ENCODE measurements at places on chromosomes 5 and 9. TPM values are rescaled to one million over a fixed set of nuclear protein-coding genes. Genes with fewer than 3 reads are reported as not detected.
A peak's percentile ranks its signal among the peaks of the same experiment; 100 is the strongest.

GRCh38 chr5:119795768-119796167 lies 166.4 kb downstream of the FAM170A start:
- no peak overlapping the region for H3K27ac ChIP-seq
- no peaks in the 10 kb centered on the region for H3K36me3 ChIP-seq
- DNase-seq = no peak
- no peaks in the 10 kb centered on the region for H3K4me1 ChIP-seq

- no peak overlapping the region for H3K27ac ChIP-seq
- no peak overlapping the region for H3K4me3 ChIP-seq
- no peaks in the 10 kb centered on the region for H3K36me3 ChIP-seq
- DNase-seq = no peak
- peaks cover 14% of the 10 kb centered on the region for H3K4me1 ChIP-seq
- H3K27me3 ChIP-seq = no peaks in the 10 kb centered on the region
These were observed 96.6 kb downstream of the ADRB2 start for GRCh38 chr5:148923023-148923422.

- H3K36me3 ChIP-seq = no peaks in the 10 kb centered on the region
- H3K4me3 ChIP-seq = no peak overlapping the region
- DNase-seq = no peak
- no peak overlapping the region for H3K27ac ChIP-seq
- H3K4me1 ChIP-seq = peaks cover 17% of the 10 kb centered on the region
These were observed 138.5 kb downstream of the DCP2 start for GRCh38 chr5:113115061-113115460.

DNA sequence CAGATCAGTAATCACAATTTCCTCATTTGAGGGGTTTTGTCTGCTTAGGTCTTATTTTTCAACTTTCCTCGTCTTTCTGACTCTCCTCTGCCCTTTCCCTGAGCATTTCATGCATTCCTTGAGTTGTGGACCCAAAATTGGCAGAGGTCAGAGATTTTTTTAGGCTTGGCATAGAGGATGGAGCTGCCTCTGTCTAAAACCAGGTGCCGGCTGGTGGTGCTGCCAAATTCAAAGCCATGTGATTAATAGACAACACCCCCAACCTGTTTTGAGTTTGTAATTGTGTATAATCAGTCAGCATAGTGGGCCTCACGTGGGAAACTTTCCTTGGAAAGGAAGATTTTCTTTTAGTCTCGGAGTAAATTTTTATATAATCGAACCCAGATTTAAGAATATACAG lies 39.6 kb downstream of the TJP2 start:
- no peaks in the 10 kb centered on the region for H3K27me3 ChIP-seq
- no peak overlapping the region for H3K27ac ChIP-seq
- no peak overlapping the region for H3K4me3 ChIP-seq
- H3K4me1 ChIP-seq = peaks cover 11% of the 10 kb centered on the region

DNA sequence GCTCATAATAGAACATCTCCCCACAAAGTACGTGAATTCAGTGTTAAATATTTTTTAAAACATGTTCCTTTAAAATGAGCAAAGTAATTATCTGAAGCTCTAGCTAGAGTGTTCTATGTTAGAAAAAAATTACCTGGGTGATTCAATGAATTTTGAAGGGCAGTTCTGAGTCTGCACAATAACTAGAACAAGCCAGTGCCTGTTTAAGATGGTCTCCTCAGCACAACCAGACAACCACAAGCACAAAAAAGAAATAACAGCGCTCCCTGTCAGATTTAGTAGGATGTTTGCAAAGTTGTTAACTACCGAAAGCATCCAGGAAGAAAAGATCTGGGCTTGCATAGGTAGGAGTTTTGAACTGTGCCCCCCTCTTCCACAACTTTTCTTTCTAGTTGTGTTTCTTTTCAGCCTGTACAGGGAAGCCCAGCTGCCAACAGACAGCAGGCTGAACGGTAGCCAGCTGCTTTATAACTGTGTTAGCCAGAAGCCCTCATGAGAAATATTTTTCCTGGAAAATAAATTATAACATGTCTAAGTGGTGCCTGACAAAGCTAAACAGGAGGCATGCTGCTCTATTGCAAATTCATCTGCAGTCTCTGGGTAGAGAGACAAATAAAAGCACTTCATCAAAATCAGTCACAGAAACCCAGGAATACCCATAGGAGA lies 1026.9 kb downstream of the MAT2B start:
- H3K4me3 ChIP-seq = no peak overlapping the region
- no peaks in the 10 kb centered on the region for H3K4me1 ChIP-seq
- no peaks in the 10 kb centered on the region for H3K36me3 ChIP-seq
- no peak overlapping the region for H3K27ac ChIP-seq
- H3K27me3 ChIP-seq = no peaks in the 10 kb centered on the region

Gene VLDLR
- 20.3 TPM for total RNA-seq

Gene GFI1B
- not detected for total RNA-seq

DNA sequence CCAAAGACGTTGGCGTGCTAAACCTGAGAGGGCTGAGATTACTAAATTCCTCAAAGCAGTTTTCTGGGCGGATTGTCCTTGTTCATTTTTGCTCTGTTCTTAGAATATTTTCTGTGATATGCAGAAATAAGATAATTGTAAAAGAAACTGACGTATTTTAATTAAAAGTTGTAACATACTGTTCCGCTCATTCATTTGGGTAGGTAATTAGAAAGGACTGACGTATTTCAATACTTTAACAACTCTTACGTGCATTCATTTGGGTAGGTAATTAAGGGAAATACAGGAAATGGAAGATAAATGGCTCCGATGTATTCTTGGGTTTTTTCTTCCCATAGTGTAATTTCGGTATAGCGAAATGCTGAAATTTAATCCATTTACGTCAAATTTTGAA lies 1.1 kb downstream of the OSTF1 start:
- H3K27me3 ChIP-seq = no peaks in the 10 kb centered on the region
- H3K36me3 ChIP-seq = no peaks in the 10 kb centered on the region
- no peak for DNase-seq
- peaks cover 17% of the 10 kb centered on the region for H3K4me1 ChIP-seq
- H3K27ac ChIP-seq = peak overlapping the region; percentile 96

- no peaks in the 10 kb centered on the region for H3K4me1 ChIP-seq
- H3K4me3 ChIP-seq = no peak overlapping the region
- H3K27ac ChIP-seq = no peak overlapping the region
- no peak for DNase-seq
- no peaks in the 10 kb centered on the region for H3K27me3 ChIP-seq
These were observed 36.1 kb downstream of the TMC1 start for GRCh38 chr9:72557549-72557948.

- no peaks in the 10 kb centered on the region for H3K36me3 ChIP-seq
- H3K27me3 ChIP-seq = no peaks in the 10 kb centered on the region
- H3K27ac ChIP-seq = peak overlapping the region; percentile 55
- peak; percentile 49 for DNase-seq
- no peaks in the 10 kb centered on the region for H3K4me1 ChIP-seq
- H3K4me3 ChIP-seq = peak overlapping the region; percentile 66
These were observed 1.1 kb upstream of the LPAR1 start for GRCh38 chr9:111039231-111039906.

Gene SLC36A2
- total RNA-seq = 14.5 TPM

GRCh38 chr9:128969491-128969890 lies 22.0 kb downstream of the NUP188 start:
- no peaks in the 10 kb centered on the region for H3K4me1 ChIP-seq
- no peak overlapping the region for H3K4me3 ChIP-seq
- no peaks in the 10 kb centered on the region for H3K27me3 ChIP-seq
- no peak overlapping the region for H3K27ac ChIP-seq
- DNase-seq = no peak
- H3K36me3 ChIP-seq = peaks cover 20% of the 10 kb centered on the region

Gene GRXCR2
- not detected for total RNA-seq

DNA sequence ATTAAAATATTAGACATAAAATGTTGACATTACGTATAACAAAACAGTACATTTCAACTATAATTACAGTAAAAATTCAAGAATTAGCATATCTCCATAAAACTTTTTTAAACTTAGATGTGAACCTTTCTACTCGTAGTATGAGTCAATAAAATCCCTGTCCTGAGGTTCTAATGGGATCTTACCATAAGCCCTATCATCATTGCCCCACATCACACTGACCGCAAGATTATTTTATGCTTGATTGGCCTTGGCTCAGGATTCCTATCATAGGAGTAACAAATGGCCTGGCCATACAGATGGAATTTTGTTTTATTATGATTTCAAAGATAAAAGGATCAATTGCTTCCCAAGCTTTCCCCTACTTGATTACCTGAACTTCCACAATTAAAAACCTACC lies 238.3 kb downstream of the MEF2C start:
- no peak overlapping the region for H3K27ac ChIP-seq
- H3K36me3 ChIP-seq = no peaks in the 10 kb centered on the region
- no peak overlapping the region for H3K4me3 ChIP-seq
- DNase-seq = no peak

GRCh38 chr9:31605164-31605563 lies 779.3 kb upstream of the ACO1 start:
- H3K4me1 ChIP-seq = no peaks in the 10 kb centered on the region
- H3K27ac ChIP-seq = no peak overlapping the region
- no peak for DNase-seq
- H3K4me3 ChIP-seq = no peak overlapping the region
- no peaks in the 10 kb centered on the region for H3K27me3 ChIP-seq
- no peaks in the 10 kb centered on the region for H3K36me3 ChIP-seq

Gene HAVCR1
- total RNA-seq = not detected

GRCh38 chr9:93480728-93481324 lies 27.4 kb upstream of the FAM120AOS start:
- DNase-seq = no peak
- H3K27ac ChIP-seq = no peak overlapping the region
- no peaks in the 10 kb centered on the region for H3K27me3 ChIP-seq
- no peaks in the 10 kb centered on the region for H3K36me3 ChIP-seq
- H3K4me3 ChIP-seq = no peak overlapping the region
- H3K4me1 ChIP-seq = peaks cover 51% of the 10 kb centered on the region

Gene FOXD4
- 0.20 TPM for total RNA-seq

Gene INSL4
- total RNA-seq = not detected

Gene PDGFRB
- 37.5 TPM for total RNA-seq

DNA sequence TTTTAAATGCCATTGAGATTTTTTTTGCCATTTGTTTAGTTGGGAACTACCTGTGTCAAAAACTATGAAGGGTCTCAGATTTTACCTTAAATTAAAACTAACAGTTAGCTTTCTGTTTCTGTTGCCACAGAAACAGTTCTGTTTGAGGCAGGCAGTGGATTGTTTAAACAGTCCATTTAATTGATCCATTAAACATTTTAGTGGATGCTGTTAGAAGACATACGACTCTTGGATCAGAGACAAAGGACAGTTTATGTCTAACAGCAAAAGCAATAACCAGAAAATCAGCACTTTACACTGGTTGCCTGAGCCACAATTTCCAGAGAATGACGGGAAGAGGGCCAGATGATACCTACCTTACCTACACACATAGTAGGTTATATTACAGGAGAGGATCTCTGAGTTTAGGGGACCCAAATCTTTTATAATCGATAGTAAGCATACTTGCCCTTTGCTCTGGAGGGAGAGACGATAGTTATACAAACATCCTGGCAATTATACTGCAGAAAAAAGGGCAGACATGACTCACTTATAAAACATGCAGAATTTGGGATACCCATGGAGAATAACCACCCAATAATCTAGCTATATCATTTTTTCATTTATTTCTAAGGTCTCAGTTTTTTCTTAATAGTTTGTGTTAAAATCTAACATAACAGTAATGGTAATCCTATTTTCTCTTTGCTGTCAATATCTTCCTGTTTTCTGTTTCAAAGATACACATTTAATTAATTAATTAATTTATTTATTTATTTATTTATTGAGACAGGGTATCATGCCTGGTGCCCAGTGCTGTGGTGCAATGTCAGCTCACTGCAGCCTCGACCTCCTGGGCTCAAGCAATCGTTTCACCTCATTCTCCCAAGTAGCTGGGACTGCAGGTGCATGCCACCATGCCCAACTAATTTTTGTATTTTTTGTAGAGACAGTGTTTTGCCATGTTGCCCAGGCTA lies 136.7 kb upstream of the TNFAIP8 start:
- H3K27me3 ChIP-seq = no peaks in the 10 kb centered on the region
- no peak overlapping the region for H3K4me3 ChIP-seq
- H3K27ac ChIP-seq = no peak overlapping the region
- H3K36me3 ChIP-seq = no peaks in the 10 kb centered on the region
- DNase-seq = no peak
- H3K4me1 ChIP-seq = no peaks in the 10 kb centered on the region

GRCh38 chr5:1594357-1595106 lies 70.8 kb upstream of the LPCAT1 start:
- H3K4me1 ChIP-seq = no peaks in the 10 kb centered on the region
- no peaks in the 10 kb centered on the region for H3K27me3 ChIP-seq
- H3K36me3 ChIP-seq = no peaks in the 10 kb centered on the region
- peak overlapping the region; percentile 24 for H3K27ac ChIP-seq

DNA sequence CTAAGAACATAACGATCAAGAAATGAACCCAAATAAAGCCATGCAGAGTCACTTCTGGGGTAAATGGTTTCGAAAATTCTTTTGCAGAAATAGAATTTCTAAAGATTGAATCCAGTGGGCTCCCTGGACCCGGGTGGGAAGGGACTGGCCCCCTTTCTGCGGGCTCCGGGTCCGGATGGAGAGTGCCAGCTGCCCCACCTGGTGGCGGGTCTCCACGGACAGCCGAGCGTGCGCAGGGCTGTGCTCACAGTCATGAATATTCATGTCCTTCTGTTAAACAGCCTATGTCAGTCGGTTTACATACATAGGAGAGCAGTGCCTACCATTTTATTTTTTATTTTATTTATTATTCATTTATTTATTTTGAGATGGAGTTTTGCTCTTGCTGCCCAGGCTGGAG lies 4.7 kb upstream of the PPP1R26 start:
- no peak for DNase-seq
- no peak overlapping the region for H3K4me3 ChIP-seq
- no peaks in the 10 kb centered on the region for H3K4me1 ChIP-seq
- H3K27me3 ChIP-seq = no peaks in the 10 kb centered on the region
- no peak overlapping the region for H3K27ac ChIP-seq

DNA sequence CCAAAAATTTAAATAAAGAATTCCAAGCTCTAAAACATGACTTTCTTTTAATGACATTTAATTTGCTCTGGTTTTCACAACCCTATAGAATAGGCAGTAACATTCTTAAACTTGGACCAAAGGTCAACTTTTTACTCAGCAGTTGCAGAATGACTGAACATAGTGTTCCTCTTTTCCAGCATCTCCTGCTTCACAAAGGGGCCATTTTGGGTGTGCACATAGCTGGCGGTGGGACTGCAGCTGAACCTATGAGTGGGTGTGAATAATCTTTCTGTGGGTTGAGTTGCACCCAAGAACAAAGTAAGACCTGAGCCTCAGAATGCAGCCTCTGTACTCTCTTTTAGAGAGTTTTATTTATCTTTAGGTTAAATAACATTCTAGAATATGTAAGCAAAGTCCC lies 96.9 kb upstream of the HAPLN1 start:
- no peaks in the 10 kb centered on the region for H3K4me1 ChIP-seq
- H3K4me3 ChIP-seq = no peak overlapping the region
- H3K27ac ChIP-seq = no peak overlapping the region
- no peaks in the 10 kb centered on the region for H3K27me3 ChIP-seq
